ENCODE measurements at places on chromosomes 5 and 9.

DNA sequence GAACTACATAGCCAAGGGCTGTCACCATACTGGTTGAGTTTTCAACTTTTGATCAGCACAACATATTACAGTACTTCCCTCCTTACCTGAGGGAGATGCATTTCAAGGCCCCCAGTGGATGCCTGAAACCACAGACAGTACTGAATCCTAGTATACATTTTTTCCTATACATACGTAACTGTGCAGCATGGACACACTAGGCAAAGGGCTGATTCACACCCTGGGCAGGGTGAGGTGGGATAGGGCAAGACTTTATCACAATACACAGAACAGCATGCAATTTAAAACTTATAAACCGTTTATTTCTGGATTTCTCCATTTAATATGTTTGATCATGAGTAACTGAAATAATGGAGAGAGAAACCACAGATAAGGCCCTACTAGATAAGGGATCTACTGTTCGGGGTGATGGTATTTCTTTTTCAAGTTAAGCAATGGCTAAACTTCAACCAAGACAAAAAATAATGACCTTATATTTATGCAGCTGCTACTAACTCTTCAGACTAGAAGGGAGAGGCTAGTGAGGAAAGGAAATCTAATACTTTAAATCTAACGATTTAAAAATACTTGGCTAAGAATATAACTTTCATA lies 186.9 kb upstream of the GNA14 start:
- ATAC-seq = no peak

DNA sequence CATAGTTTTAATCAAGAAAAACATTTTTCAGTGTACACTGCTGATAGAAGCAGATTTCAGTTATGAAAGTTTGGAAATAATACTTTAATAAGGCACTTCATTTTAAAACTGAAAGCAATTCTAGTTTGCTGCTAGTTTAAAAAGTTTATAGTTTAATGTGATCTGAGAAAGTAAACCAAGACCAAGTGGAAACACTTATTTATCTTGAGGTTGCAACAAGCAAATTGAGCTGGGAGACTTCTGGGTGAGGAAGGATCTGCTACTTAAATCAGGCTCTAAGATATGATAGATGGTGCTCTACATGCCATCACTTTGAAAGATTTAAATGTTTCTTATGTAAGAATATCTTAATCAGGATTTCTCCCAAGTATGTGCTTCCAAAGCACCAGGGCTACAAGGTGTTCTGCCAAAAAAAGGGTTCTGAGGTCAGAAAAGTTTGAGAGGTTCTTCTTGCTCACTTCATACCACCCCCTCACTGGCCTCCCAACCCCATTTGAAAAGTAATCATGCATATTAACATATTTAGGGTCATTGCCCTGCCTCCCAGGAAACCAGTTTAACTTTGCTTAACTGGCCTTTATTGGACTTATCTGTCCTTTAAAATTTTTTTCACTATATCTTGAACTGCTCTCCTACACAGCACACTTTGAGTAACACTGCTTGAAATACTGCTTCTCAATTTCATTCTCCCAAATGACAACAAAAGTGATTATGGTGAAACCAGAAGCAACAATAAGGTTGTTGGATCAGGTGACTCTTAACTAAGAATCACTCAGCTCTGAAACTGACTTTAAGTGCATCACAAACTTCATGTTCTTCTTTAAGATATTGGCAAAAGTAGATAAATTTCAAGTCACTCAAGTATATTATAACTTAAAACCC lies 15.5 kb downstream of the SLC44A1 start:
- no peak for ATAC-seq

DNA sequence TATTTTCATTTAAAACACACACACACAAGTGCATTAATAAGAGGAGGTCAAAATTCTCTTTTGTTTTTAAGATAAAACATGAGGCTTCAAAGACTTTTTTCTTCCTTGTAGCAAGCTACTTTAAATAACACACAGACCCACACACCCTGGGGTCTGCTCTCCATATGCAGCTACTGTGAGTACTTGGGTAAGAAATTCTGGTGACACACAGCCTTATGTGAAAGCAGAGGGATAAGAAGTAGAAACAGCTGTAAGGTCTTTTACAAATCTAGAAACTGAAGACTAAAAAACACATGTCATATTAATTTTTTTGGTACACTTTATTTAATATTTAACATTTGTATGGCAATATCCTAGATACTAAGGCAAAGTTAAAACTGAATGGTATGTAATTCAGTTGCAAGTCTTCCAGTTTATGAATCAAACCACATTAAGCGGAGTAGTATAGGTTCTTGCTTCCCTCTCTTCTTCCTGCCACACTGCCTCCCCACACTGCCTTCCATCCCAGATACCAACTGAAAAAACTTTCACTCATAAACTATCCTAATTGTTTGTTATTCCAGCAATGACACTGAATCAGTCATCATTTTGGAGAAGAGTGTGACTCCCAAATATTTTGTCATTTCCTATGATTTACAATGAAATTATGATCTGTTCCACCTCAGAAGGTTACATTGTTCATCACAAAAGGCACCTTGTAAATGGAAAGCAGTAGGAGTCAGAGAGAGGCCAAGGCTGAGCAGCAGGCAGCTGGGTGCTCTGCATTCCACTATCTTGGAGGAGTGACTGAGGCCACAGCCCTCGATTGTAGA lies 92.0 kb downstream of the PLCXD3 start:
- no peak for ATAC-seq

GRCh38 chr5:35470866-35471265 lies 146.8 kb upstream of the SPEF2 start:
- no peak for ATAC-seq

DNA sequence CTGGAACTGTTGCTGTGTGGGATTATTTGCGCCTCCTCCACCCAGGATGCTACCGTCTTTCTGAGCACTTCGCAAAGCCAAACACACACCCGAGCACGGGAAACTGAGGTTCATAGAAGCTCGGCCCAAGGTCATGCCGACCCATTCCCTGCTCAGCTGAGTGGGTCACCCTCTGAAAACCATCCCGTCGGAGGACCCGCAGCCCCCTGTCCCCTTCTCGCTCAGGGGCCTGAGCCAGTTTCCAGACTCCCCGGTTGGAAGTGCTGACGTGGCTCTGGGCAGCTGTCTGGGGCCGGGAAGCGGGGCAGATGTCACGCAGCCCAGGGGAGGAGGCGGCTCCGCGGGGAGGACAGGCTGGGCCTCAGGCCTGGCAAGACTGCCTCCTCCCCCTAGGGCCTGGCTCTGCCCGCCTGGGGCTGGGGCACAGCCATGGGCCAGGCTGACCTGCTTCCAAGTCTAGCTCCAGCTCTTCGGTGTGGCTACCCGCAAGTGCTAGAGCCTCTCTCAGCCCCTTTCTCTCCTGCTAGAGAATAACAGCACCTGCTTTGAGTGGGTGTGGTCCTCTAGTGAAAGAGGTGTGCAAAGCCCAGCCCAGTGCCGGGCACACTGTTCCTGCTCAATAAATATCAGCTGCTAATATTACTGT lies 9.9 kb upstream of the CXXC5 start:
- no peak for ATAC-seq

GRCh38 chr5:116751684-116752083 lies 177.1 kb upstream of the SEMA6A start:
- no peak for ATAC-seq

DNA sequence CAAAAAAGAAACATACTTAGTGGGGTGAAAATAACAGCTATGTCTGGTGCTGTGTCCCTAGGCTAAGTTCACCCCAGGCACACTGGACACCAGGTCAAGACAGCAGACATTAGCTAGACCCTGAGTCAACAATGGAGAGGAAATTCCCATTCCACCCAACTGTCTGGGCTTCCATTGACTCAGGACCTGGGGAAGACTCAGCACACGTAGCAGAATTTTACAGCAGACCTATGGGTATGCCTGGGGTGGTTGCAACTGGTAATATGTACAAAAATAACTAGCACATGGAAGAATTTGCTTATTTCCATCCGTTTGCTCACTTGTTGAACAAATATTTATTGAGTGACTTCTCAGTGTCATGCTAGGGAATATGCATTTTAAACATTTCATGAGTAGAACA lies 117.0 kb downstream of the GAS1 start:
- ATAC-seq = no peak

- no peak for ATAC-seq
These were observed 93.1 kb upstream of the DHFR start for GRCh38 chr5:80747922-80748321.

GRCh38 chr9:121876658-121877271 lies 216.3 kb downstream of the TTLL11 start:
- ATAC-seq = no peak

- ATAC-seq = no peak
These were observed 55.2 kb downstream of the NMUR2 start for GRCh38 chr5:152349683-152350526.

DNA sequence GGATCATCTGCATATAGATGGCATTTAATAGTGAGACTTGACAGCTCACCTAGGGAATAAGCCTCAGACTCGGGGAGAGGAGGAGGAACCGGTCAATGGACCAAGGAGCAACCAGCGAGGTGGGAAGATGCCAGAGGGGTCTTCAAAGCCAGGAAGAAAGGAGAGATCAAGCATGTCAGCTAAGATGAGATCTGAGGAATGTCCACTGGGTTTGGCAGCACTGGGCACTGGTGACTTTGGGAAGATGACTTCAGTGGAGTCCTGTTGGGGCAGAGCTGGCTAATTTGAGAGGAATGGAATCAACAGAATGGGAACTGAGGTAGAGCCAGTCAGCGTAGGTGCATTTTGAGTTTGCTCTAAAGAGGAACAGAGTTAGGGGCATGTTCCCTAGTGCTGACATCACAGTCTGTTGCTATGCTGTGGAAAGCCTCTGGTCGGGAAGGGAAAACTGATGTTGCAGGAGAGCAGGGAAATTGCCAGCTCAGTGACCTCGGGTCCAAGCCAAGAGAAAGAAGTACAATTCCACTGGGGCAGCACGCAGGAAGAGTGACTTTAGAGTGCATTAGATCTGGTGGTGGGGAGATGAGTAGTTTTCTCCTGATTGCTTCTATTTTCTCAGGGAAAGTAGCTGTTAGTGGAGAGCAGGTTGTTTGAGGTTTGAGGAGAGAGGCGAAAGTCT lies 56.9 kb downstream of the ZNF618 start:
- ATAC-seq = no peak

DNA sequence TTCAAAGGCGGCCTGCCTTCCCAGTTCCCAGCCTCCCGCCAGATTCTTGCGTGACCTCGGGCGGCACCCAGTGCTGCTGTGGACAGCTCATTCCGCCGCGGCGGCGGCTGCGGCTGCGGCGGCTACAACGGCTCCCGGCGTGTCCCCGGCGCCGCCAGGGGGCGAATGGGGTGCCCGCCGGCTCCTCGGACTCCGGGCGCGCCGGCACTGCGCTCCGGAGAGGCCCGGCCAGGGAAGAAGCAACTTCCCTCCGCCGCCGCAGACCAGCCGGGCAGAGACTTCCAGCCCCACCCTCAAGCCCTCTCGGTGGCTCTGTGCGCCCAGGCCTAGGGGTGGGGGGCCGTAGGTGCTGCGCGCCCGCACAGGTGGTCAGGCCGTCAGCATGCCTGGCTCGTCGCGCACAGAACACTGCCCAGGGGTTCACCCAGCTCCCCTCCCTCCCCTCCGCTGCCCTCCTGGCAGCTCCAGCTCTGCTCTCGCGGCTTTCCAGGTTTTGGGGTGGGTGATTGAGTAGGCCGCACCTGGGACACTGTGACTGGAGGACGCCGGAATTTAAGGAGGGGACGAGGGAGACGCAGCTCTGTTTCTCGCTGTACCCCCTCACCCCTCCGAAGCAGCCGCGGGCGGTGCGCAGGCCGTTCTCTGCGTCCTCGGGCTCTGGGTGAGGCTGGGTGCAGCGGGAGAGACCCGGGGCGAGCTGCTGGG lies 20.2 kb downstream of the IGIP start:
- peak; percentile 79 for ATAC-seq

- ATAC-seq = no peak
These were observed 5.6 kb downstream of the AMBP start for GRCh38 chr9:114072184-114073140.

DNA sequence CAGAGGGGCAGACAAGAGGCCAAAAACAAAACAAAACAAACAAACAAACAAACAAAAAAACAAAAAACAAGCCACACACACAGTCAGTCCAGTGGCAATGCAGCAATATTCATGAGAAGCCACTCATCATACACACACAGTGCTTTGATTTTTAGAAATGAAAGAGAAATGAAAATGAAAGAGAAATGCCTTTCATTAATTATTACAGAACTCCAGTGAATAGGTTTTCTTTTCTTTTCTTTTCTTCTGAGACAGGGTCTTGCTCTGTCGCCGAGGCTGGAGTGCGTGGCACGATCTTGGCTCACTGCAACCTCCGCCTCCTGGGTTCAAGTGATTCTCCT lies 36.9 kb downstream of the SPRY4 start:
- ATAC-seq = no peak
